B cell (primary cell): ENCODE measurements at places on chromosomes 4 and X.
A peak's percentile ranks its signal among the peaks of the same experiment; 100 is the strongest.

DNA sequence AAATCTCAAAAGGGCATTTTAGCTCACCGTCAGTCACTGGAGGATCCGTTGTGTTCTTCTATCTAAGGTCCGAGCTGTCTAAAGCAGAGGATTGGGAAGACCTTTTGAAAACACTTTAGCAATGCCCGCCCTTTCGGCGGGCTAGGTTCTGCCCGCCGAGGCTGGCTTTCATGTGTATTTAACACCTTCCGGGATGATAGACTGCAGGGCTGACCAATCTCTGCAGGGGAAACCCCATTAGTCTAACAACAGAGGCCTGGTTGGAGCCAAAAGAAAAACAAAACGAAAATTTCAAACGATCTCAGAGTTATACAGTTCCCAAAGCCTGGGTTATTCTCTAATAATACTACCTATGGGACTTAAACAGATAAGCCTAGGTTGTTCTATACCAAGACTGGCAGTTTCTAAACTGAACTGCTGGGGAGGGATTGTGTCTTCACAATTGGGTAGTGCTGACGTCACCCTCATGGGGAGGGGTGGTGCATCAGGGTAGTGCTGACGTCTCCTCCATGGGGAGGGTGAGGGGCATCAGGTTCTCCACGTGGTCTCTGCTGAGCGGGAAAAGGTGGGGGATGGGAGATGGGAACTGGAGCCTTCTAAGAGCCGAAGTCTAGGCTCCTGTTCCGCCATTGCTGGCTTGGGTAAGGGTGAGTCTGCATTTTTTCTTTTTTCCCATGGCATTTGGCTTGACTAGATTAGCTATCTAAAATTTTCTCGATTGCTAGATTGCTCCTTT is 14.8 kb upstream of the CUL4B start:
- H3K4me1 ChIP-seq = no peaks in the 10 kb centered on the region
- H3K4me3 ChIP-seq = no peak overlapping the region
- no peak overlapping the region for H3K27ac ChIP-seq
- no peak for DNase-seq
- H3K36me3 ChIP-seq = no peaks in the 10 kb centered on the region

DNA sequence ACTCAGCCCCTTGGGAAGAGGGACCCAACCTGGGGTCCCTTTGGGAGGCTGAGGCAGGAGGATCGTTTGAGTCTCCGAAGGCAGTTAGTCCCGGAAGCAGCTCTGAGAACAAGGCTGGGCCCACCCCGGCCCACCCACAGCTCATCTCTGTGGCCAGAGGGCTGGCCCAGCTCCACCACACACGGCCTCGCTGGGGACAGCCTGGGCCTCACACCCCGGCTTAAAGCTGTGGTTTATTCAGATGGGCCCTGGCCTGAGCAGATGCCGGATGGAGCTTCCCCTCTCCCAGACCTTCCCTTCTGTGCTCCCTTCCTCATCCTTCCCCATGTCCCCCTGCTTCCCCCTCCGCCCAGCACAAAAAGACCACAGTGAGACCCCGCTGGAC is 54.4 kb downstream of the FAM53A start:
- no peak overlapping the region for H3K4me3 ChIP-seq
- DNase-seq = no peak
- H3K36me3 ChIP-seq = no peaks in the 10 kb centered on the region
- no peaks in the 10 kb centered on the region for H3K4me1 ChIP-seq

- no peak overlapping the region for H3K4me3 ChIP-seq
- H3K27ac ChIP-seq = no peak overlapping the region
- peaks cover 9% of the 10 kb centered on the region for H3K27me3 ChIP-seq
- DNase-seq = no peak
- H3K4me1 ChIP-seq = no peaks in the 10 kb centered on the region
Measured at GRCh38 chrX:23334521-23334847, 165 bp upstream of the PTCHD1 start.

DNA sequence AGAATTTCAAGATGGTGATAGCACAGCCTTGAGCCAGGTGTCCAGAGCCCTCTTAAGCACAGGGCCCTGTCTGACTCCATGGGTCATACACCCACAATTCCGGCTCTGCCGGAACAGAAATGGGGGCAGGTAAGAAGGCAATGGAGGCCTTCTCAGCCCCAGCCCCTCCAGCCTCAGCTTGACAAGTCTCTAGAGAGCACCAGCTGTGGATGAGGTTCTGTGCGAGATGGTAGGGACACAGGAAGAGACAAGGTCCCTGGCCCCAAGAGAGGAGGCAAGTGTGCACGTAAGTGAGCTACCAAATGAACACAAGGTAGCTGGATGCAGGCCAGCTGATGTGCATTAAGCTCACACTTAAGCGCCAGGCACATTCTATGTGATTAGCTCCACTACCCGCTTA is 2.4 kb upstream of the PRRG3 start:
- no peak overlapping the region for H3K27ac ChIP-seq
- DNase-seq = no peak
- H3K27me3 ChIP-seq = no peaks in the 10 kb centered on the region
- no peak overlapping the region for H3K4me3 ChIP-seq
- no peaks in the 10 kb centered on the region for H3K36me3 ChIP-seq
- H3K4me1 ChIP-seq = no peaks in the 10 kb centered on the region

- DNase-seq = no peak
- H3K4me3 ChIP-seq = no peak overlapping the region
- H3K36me3 ChIP-seq = no peaks in the 10 kb centered on the region
Measured at GRCh38 chr4:19309378-19309777, 942.3 kb upstream of the SLIT2 start.

- no peak overlapping the region for H3K27ac ChIP-seq
- no peak overlapping the region for H3K4me3 ChIP-seq
- DNase-seq = no peak
- H3K27me3 ChIP-seq = no peaks in the 10 kb centered on the region
Measured at GRCh38 chrX:145848857-145849256, 31.2 kb downstream of the SLITRK2 start.

- H3K36me3 ChIP-seq = no peaks in the 10 kb centered on the region
- H3K4me3 ChIP-seq = no peak overlapping the region
- H3K4me1 ChIP-seq = no peaks in the 10 kb centered on the region
Measured at GRCh38 chr4:147518086-147518485, 37.2 kb downstream of the EDNRA start.

- H3K36me3 ChIP-seq = no peaks in the 10 kb centered on the region
- DNase-seq = no peak
- H3K4me1 ChIP-seq = no peaks in the 10 kb centered on the region
- H3K27me3 ChIP-seq = no peaks in the 10 kb centered on the region
- H3K27ac ChIP-seq = no peak overlapping the region
- no peak overlapping the region for H3K4me3 ChIP-seq
Measured at GRCh38 chrX:69740317-69740716, 124.4 kb downstream of the EDA start.

GRCh38 chr4:87019246-87019791 is 84.5 kb downstream of the AFF1 start:
- peak overlapping the region; percentile 68 for H3K27ac ChIP-seq
- H3K4me1 ChIP-seq = peaks cover 76% of the 10 kb centered on the region
- no peak for DNase-seq
- peak overlapping the region; percentile 4 for H3K4me3 ChIP-seq
- no peaks in the 10 kb centered on the region for H3K36me3 ChIP-seq

DNA sequence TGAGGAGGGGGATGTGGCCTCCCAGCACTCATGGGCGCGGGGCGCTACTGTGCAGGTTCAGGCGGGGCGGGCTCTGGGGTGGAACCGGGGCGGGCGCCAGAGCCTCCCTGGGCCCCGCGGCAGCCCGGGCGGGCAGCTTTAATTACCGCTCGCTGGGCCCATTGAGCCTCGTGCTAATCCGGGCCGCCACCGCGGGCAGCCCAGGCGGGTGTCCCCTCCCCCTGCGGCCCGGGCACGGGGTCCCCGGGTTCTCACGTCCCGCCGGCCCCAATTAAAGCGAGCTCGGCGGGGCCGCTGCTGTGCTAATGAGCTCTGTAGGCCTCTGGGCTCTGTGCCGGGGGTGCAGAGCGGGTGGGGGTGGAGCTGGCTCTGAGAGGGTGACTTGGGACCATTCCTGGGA is 22.8 kb upstream of the FGFR3 start:
- H3K4me3 ChIP-seq = no peak overlapping the region
- DNase-seq = no peak
- H3K4me1 ChIP-seq = peaks cover 27% of the 10 kb centered on the region
- H3K27me3 ChIP-seq = no peaks in the 10 kb centered on the region

DNA sequence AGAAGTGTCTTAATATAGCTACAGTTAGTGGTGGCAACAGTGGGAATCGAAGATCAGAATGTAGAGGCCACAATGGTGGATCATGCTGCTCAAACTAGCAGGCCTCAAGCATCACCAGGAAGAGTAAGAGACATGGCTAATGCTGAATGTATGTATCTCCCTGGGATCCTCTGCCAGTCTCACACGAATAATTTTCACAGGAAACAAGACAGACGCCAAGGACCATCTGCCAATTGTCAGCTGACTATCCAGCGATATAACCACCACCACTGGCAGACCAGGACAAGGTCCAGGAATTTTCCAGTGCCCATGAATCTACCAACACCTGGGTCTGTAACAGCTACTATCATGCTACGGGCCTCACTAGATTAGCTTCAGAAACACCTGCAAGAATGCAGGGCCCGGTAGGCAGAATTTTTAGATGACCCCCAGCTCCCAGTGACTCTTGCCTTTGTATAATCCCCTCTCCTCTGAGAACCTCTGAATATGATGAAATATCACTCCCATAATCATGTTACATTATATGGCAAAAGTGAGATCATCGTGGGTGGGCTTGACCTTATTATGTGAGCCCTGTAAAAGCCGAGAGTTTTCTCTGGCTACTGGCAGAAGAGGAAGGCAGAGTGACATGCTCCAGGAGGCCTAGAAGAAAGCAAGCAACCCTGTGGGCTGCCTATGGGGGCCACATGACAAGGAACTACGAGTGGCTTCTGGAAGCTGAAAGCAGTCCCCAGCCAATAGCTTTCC is 429.8 kb downstream of the BCOR start:
- no peak for DNase-seq
- no peak overlapping the region for H3K27ac ChIP-seq
- H3K36me3 ChIP-seq = no peaks in the 10 kb centered on the region
- H3K4me1 ChIP-seq = no peaks in the 10 kb centered on the region
- no peaks in the 10 kb centered on the region for H3K27me3 ChIP-seq
- no peak overlapping the region for H3K4me3 ChIP-seq

GRCh38 chr4:14743601-14744000 is 258.7 kb upstream of the CPEB2 start:
- DNase-seq = no peak
- H3K4me3 ChIP-seq = no peak overlapping the region
- no peaks in the 10 kb centered on the region for H3K36me3 ChIP-seq
- no peak overlapping the region for H3K27ac ChIP-seq

DNA sequence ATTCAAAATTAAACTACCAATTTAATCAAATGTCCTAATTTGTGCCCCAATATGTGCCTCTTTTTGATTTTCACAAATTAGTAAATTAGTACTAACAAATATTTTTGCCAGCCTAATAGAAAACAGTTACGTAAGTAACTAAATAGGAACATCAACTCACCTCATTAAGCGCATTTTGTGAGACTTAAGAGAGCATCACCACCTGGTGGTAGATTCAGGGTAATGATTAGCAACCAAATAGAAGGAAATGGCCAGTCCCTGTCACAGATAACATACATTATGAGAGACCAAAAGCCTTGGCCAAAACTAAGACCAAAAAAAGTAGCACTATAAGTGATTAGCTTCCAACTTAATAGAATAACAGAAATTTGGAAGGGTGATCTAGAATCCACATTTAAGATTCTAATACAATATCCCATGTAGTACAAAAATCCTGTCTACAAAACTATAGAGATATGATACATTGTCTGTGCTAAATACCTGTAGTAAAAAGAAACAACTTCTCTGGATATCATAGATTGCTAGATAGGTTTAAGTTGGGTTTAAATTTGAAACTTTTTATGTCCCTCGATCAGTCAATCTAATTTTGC is 46.7 kb downstream of the C4orf46 start:
- H3K4me1 ChIP-seq = no peaks in the 10 kb centered on the region
- H3K36me3 ChIP-seq = no peaks in the 10 kb centered on the region
- peak; percentile 39 for DNase-seq
- no peaks in the 10 kb centered on the region for H3K27me3 ChIP-seq
- H3K27ac ChIP-seq = no peak overlapping the region
- no peak overlapping the region for H3K4me3 ChIP-seq

DNA sequence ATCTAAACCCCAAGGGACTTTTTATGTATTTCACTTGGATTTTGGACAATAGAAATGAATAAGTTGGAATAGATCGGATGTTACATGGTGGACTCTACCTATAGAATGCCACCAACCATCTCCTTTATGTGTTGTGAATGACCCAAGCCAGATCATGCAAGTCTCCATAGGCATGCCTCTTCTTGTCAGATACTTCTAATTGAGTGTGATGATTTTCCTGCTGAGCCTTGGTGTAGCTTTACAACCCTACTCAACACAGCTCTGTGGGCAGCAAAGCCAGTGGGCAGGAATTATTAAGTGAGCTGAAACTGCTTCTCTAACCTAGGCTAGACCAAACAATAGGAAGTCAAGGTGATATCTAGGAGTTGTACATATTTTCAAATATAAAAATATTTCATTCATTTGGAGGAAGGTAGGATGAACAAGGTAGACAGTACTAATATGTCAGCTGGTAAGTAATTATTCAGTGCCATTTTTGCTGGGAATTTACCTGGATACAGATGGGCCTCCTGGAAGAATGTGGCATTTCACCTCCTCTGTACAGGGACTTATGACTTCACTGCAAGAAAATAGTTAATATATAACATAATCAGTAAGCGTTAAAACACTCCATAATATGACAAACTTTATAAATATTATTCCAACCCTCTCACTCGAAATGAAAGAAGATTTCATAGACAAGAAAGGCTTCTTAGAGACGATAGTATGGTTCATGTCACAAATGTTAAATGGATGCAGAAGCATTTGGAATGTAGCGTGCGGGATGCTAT is 298.0 kb upstream of the FAT1 start:
- no peaks in the 10 kb centered on the region for H3K27me3 ChIP-seq
- no peak overlapping the region for H3K4me3 ChIP-seq
- no peak for DNase-seq
